ENCODE measurements at places on chromosomes 3 and 15.
A peak's percentile ranks its signal among the peaks of the same experiment; 100 is the strongest.

- DNase-seq: no peak
Measured at GRCh38 chr3:123947482-123947881, 13.5 kb downstream of the CCDC14 start.

DNA sequence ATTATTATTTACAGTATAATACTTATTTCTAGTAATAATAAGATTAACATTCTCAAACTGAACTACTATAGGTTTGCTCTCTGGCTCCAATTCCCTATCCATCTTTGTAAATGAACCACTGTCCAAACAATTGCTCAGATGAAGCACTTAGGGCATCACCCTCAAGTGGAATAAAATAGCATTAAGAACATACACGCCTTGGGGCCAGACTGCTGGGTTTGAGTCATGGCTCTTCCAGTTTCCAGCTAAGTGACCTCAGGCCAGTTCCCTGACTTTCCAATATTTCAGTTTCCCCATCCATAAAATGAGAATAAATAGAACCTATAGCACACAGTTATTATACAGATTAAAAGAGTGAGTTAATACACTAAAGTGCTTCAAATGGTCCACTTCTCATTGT lies 507.2 kb downstream of the MAGI1 start:
- no peak for DNase-seq

DNA sequence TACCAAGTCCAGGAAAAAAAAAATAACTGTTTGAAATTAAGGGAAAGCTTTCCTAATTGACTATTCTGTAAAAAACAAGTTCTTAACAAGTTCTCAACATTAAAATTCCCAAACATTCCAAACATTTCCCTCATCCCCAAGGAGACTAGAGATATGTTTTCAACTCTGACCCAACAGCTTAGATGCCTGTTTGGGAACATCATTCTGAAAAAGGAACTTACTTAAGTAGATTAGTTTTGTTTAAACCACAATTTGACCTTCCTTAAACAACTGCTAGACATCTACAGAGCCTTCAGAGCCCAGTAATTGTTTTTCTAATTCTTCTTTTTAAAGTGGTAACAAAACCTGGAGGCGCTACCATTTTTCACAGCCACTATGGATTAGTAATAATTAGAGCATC lies 12.8 kb downstream of the UBR1 start:
- no peak for DNase-seq

GRCh38 chr3:28940530-28940929 lies 340.3 kb upstream of the RBMS3 start:
- DNase-seq: peak; percentile 59

DNA sequence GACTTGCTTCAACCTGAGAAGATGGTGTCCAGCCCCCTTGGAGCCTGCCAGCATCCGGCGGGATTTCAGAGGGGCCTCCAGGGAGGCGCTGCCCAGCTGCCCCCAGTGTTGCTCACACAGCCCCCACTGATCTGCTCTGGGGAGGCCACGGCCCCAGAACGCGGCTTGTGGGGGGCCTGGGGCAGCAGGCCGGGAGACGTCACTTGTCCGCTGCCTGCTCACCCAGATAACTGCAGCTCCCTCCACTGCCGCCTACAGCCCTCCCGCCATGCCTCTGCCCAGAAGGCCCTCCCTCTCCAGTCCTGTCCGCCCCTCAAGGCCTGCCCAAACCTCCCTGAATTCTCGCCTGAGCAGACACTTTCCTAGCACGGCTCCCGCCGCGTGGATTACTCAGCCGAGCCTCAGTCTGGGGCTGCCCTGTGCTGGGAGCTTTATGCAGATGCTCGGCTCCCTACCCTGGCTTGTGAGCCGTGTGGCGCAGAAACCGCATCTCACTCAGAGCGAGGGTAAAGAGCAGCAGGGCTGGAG lies 17.2 kb upstream of the ADIPOQ start:
- DNase-seq: no peak

GRCh38 chr3:40862946-40863345 lies 336.4 kb upstream of the CTNNB1 start:
- DNase-seq: no peak

GRCh38 chr3:152258448-152259393 lies 10.0 kb upstream of the MBNL1 start:
- peak; percentile 84 for DNase-seq

- no peak for DNase-seq
Measured at GRCh38 chr15:43928152-43928551, 101.3 kb downstream of the WDR76 start.

DNA sequence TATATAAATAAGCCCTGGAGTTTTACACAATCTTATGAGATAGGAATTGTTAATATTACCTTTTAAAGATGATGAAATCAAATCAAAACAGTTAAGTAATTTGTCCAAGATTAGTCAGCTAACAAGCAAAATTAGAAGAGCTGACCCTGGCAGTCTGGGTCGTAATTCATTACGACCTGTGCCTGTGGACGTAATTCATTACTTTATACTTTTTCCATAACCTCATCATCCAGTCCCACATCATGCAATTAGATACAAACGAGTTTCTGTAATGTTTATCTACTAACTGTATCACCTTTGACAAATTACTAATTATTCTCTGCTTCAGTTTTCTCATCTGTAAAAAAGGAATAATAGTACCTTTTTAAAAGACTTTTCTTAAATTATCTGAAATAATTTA lies 665.9 kb downstream of the ZBBX start:
- DNase-seq: no peak

DNA sequence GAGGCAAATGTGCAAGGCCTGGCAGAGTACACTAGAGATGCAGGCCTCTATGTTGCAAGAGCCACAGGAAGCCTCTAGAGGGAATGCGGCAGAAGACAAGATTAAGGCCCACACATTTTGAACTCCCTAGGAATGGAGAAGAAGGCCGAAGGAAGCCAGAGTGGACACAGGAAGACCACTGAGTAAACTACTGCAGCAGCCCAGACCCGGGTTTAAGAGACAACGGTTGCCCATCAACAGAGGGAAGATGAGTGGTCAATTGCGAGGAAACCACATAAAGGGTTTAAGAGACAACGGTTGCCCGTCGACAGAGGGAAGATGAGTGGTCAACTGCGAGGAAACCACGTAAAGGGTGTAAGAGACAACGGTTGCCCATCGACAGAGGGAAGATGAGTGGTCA lies 14.6 kb downstream of the CHSY1 start:
- no peak for DNase-seq

GRCh38 chr3:157671656-157672055 lies 168.4 kb upstream of the VEPH1 start:
- DNase-seq: no peak

DNA sequence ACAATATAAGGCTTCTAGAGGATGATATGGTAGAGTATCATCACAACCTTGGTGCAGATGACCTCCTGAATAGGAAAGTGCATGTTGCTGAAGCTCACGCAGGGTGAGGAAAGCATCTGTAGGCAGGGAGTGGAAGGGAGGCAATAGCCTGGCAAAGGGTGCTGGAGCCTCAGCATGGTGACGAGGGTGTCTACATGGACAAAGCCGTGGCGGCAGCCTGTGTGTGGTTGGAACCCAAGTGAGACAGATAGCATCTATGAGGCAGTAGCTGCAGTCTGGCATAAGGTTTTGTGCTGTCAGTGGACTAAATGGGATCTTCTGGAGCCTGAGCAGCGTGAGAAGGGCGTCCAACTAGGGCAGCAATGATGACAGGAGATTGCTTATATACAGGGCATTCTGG lies 132.5 kb downstream of the DLG1 start:
- no peak for DNase-seq

- DNase-seq: no peak
Measured at GRCh38 chr15:86178845-86179244, 99.2 kb downstream of the AGBL1 start.

GRCh38 chr15:70356919-70357318 lies 259.2 kb upstream of the TLE3 start:
- DNase-seq: no peak

DNA sequence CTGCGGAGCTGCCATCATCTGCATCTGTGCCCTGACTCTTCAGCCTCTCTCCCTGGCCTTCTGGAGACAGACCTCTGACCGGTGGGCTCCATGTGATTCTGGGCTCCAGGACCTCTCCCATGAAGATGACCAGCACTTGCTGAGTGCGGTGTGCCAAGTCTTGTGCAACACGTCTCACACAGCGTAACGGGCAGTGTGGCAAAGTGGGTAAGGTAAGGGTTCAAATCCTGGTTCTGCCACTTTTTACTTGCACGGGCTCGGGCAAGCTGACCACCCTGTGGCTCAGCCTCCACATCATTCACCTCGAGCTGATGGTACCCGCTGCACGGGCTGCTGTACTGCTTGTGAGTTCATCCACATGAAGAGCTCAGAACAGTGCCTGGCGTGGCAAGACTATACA lies 6.5 kb upstream of the SYNM start:
- DNase-seq: no peak

- peak; percentile 87 for DNase-seq
Measured at GRCh38 chr3:184320104-184320445, 5.7 kb downstream of the EIF4G1 start.

DNA sequence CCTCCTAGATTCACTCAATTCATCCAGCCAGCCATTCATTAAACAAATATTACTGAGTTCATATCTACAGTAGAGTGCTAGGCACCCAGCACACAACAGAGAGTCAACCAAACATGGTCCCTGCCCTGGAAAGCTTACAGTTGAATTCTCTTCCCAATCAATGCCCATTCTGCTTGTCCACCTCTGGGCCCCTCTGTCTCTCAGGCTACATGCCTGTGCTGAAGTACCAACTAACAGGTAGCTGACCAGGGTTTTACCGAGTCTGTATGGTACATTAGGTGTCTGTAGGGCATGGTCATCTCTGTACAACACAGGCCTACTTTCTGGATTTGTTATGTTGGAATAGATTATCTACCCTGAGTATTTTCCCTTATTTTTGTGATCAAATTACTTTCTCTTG lies 23.3 kb downstream of the PLD1 start:
- DNase-seq: no peak

DNA sequence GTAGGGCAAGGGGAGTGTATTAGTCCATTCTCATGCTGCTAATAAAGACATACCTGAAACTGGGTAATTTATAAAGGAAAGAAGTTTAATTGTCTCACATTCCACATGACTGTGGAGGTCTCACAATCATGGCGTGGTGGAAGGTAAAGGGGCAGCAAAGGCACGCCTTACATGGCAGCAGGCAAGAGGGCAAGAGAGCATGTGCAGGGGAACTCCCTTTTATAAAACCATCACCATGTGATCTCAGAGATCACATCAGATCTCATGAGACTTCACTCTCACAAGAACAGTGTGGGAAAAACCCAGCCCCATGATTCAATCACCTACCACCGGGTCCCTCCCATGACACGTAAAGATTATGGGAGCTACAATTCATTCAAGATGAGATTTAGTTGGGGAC lies 41.4 kb downstream of the SUMF1 start:
- DNase-seq: no peak

GRCh38 chr3:16994854-16995525 lies 110.2 kb downstream of the PLCL2 start:
- no peak for DNase-seq

DNA sequence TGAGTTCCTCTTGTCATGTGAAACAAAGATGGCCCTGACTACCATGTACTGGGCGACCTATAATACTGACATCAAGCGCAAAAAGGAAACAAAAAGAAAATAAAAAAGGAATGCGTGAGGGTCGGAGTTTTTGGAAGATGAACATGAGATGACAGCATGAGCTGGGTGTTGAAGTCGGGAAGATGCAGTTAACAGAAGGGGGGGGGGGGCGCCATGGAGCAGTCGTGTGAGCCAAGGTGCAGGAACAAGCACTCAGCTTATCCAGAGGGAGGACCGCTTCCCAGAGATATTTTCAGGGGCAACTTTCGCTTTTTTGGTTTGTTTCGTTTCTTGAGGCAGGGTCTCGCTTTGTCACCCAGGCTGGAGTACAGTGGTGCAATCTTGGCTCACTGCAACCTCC lies 110.2 kb downstream of the RORA start:
- no peak for DNase-seq

DNA sequence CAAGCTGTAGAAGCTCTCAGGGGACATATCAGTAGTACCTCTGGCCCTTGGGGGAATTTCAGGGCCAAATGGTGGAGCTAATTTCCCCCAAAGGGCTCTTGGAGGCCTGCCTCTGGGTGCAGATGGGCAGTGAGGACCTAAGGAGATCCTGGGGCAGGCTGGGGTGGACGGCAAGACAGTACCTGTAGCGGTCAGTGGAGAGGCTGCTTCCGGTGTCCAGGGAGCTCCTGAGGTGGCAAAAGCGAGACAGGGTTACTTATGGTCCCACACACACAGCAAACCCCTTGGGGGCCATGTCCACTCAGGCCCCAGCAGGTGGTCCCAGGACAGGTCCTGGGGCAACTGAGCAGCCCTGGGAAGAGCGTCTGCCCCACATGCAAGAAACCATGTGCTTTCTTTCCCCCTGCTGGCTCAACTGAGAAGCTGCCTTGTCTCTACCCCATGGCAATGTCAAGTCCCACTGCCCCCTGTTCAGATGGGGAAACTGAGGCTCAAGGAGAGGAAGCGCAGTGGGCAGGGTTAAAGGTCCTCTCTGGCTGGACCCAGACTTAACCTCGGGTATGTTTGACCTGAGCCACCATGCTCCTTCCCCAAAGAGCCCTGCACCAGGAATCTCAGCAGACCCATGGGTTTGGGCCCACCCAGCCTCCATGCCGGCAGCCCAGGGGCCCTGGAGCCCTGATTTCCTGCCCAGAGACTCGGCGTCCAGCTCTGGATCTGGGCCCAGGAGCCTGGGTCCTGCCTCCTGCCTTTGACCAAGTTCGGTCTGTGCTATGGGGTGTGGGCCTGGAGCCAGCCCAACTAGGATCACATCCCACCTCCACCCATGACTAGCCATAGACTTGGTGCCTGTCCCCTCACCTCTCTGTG lies 25.7 kb downstream of the IQSEC1 start:
- DNase-seq: no peak

DNA sequence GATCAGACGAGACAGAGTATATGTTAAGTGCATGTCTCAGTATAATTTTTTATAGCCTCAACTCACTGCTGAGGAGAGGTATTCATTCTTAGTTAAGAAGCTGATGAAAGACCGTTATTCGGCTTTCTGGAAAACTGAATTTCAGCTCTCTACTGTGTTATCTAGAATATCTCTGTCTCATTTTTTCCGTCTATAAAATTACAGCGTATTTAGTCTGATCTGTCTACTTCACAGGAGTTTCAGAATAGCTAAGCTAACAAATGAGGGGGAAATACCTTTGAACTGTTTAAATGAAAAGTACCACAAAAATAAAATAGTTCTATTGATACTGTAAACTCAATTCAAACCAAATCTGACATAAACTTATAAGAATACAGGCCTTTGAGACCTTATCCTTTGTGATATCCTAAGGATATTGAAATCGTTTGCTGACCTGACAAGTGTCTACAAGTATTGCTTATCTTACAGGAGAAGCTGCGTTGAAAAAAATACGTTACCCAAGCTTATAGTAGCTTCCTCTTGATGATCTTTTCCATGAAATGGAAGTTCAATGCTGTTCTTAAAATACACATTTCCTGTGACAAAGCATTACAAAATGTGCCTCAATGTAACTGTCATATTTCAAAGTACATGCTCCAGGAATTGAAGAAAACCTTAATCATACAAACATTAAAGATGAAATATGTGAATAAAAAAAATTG lies 104.6 kb downstream of the IL1RAP start:
- no peak for DNase-seq
